Stimulated activated CD4-positive, alpha-beta T cell treated with anti-CD3 and anti-CD28 coated beads, Interleukin-4, amount 100 ng/mL, for 1 hour (primary cell): ENCODE measurements at places on chromosomes 12 and 14.

DNA sequence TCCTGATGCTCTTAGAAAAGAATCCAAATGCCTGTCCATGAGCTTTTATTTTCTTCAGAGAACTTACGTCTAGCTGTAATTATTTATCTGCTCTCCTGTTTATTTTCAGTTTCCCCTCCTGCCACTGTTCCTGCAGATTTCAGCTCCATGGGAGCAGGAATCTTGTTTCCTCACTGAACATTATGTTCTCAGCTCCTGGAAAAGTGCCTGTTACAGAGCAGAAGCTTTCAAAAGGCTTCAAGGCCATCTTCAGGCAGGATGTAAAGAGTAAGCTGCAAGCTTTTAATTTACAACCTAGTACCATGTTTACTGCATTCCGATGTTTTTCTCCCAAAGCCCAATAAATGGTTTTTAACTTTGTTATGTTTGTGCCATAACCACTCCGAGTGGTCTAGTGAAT lies 98.4 kb upstream of the BTG1 start:
- no peak for DNase-seq

DNA sequence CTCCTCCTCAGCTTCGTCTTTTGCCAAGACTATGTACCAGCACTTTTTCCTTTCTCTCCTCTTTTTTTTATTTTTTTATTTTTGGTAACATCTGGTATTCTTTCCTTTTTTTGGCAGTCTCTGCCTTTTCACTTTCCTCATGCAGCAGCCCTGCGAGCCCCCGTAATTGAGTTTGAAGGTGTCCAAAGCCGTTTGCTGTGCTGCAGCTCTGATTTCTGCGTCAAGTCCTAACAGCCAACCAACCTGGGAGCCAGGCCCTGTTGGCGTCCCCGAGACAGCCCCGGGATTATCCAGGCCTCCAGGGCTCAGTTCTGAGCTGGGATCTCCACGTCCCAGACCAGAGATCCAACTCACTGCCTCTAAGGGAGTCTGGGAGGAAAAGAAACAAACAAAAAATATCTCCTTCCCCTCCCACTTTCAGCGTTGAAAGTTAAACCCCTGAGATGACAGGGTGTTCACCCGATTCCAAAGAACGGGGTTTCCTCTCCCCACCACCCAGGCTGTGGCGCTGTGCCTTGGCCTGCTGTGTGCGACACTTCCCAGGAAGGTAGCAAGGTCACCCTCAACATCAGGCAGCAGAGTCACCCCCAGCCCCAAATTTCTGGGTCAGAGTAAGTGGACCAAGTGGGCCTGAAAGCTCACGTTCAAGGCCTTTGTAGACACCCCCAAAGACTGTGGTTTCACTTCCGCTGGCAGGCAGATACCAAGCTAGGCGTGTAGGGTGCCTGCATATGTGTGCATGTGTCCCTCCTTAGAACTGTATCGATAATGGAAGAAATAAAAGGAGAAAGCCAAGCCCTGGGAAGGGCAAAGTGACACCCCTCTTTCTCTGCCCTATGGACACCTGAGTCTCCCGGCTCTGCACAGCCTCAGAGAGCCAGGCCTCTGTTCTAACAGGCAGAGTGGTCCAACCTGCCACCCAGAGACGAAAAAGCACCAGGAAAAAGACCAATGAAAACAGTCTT lies 11.1 kb downstream of the BCL11B start:
- peak; percentile 38 for DNase-seq

DNA sequence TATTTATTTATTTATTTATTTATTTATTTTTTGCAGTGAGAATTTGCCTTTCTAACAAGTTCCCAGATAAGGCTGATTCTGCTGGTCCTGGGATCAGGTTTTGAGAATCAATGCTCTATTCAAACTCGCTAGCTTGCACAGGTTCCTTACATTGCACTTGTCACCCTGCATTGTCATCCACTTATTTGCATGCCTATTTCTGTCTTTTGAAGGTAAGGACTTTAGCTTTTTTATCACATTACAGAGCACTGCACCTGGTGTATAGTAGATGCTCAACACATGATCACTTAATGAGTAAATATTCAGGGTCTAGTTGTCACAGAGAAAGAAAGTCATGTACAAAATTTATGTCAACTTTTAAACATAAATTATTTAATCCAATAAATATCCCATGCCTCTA lies 219.7 kb upstream of the BTG1 start:
- no peak for DNase-seq

DNA sequence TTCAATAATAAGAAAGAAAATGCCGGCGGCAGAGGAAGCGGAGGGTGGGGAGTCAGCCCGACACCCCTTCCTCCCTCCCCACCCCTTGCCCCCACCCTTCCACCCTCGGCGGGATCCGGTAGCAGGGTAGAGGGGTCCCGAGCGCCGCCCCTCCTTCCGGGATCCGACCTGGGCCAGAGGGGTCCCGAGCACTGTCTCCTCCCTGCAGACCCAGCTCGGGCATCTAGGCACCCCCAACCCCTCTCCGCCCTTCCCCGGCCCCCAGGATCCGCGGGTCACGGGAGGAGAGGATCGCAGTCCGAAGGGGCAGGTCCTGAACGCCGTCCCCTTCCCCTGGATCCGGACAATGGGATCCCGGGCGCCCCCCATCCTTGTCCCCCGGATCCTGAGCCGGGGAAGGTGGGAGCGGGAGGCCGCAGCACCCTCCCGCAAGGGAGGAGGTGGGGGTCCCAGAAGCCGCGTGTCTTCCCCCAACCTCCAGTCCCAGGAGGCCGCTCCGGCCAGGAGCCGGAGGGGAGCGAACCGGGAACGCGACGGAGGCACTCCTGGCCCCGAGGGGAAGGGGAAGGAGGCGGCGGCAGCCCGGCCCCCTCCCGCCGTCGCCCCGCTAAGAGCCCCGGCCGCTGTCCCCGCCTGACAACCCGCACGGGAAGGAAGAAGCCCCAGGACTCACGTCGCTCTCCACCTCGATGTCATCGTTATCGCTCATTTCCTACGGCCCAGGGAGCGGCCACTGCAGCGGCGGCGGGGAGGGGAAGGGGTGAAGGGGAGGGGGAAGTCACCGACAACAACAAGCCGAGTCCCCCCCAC lies 481 bp downstream of the MAX start:
- DNase-seq, result peak; percentile 43

DNA sequence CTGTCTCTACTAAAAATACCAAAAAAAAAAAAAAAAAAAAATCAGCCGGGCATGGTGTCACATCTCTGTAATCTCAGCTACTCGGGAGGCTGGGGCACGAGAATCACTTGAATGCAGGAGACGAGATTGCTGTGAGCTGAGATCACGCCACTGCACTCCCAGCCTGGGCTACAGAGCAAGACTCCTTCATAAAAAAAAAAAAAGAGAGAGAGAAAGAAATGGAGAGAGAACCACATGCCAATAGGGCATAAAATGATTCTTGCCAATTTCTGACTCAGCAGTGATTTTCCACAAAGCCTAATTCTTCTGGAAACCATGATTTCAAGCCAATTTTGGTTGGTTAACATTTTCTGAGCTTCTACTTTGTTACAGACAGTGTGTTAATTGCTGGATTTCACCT lies 250.4 kb upstream of the SEL1L start:
- no peak for DNase-seq

DNA sequence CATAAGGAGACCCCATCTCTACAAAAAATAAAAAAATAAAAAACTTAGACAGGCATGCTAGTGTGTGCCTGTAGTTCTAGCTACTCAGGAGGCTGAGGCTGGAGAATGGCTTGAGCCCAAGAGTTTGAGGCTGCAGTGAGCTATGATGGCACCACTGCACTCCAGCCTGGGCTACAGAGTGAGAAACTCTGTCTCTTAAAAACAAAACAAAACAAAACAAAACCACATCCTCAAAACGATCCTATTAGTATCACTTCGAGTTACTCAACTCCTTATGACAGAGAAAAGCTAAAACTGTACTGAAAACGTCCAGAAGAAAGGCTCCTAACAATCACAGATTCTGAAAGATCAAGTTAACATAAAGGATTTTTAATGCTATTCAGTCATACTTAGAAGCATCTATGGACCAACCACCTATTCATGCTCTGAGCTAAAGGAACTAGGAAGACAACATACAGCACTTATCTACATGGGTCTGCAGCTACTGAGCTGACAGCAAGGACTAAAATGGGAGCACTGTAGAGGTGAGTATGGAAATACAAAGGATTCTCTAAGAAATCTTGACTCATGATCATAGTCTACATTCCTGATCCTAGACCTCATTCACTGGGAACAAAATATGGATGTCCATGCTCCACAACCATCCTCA lies 75.3 kb upstream of the DUSP6 start:
- no peak for DNase-seq

DNA sequence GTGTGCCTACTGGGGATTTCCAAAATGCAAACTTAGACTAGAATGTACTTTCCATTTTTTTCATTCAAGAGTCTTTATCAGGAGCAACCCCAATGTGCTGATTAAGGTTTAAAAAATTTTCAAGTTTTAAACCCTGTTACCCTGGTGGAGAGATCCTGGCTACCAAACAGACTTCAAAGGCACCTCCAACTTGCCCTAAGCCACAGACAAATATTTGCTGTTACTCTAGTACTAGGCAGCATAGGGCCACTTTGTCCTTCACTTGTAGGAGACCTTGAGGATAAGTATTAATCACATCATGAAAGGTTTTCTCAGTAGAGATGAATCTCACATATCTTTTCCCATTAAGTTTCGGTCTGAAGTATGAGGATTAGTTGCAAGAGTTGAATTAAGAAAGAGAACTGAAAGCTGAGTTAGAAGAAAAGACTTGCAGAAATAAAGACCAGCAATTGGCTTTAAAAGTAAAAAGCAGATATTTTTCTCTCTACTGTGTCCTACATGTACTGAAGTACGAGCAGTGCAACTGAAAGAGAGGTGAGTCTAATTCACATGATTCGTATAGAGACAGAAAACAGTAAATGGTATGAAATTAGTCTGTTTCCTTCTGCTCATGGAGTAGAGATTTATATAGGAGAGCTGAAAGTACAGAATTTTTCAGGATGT lies 28.3 kb downstream of the NTN4 start:
- no peak for DNase-seq

GRCh38 chr14:65927931-65928356 lies 515.4 kb downstream of the FUT8 start:
- DNase-seq, result peak; percentile 70

GRCh38 chr12:69459477-69459876 lies 10.7 kb upstream of the FRS2 start:
- no peak for DNase-seq

- DNase-seq, result no peak
These were observed 113.7 kb upstream of the RTL1 start for GRCh38 chr14:101017209-101017608.

GRCh38 chr12:46794593-46795190 lies 31.1 kb downstream of the SLC38A4 start:
- DNase-seq, result no peak

GRCh38 chr12:28568118-28568517 lies 377.9 kb downstream of the CCDC91 start:
- DNase-seq, result no peak

DNA sequence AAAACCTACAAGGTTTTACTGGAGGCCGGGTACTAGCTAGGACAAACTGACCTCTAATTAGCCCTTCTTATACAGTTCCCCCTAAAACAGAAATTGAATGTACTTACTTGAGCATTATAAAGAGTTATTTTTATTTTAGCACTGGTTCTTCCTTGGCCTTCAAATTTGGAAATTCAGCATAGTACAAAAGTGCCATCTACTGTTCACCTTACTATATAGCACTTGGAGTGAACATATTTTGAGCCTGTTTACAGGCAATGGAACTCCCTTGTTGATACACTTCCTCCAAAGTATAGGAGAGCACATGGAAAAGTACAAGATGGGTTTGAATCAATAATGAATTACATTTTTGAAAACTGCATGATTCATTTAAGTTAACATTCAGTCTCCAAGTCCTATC lies 3.9 kb upstream of the POC1B start:
- no peak for DNase-seq

DNA sequence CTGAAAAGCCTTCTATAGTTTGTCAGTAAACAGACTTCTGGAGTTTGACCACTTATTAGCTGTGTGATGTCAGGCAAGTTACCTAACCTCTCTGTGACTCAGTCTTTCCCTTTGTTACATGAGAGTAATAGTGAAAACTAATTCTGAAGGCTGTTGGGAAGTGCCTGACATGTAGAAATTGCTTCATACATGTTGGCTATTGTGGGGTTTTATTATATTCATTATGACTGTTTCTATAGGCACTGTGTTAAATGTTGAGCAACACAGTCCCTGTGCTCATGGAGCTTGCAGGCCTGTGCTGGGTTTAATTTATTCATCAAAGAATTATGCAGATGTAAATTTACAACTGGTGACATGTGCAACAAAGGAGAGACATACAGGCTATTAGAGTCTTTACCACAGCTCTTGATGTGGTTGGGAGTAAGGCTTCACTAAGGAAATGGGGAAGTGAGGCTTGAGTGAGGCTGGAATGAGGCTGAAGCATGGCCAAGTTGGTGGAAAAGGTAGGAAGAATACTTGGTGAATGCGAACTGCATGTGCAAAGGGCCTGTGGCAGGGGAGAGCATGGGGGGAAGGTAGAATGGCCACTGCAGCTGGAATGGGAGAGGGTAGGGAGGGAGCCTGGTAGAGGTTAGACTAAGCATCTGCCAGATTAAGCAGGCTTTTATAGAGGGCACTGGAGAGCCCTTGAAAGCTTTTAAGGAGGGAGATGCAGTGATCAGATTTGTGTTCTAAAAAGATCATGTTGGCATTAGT lies 236.4 kb upstream of the CRY1 start:
- no peak for DNase-seq

DNA sequence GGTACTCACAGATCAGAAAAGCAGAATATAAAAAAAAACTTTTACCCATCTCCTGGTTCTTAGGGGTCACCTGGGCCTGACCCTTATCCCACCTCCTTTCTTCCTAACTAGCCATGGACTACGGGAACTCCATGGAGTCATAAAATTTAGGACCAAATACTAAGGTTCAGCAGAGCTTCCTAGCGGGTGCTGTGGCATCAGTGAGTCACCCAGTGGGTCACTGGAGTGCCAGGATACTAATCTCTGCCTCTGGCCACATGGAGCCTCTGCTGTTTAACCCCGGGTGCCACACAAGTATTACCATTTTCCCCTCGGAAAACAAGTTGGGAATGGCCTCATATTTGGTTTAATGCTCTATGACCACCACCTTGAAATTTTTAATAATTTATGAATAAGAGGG lies 6.9 kb downstream of the ZBTB39 start:
- DNase-seq, result no peak

GRCh38 chr12:89918172-89918846 lies 209.7 kb upstream of the ATP2B1 start:
- DNase-seq, result no peak

DNA sequence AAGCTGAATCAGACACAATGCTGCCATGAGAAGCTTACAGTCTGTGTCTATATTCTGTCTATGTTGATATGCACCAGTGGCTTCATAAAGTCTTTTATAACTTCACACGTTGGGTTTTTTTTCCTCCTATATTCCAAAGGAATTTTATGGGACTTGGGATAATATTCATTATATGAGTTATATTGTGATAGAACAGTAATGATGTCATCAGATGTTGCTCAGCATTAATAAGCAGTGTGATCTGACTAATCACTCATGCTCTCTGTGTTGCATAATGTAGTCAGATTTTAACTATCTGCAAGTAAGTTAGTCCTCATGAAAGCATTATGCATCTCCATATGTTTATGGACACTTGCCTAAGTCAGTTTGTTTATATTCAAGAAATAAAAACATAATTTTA lies 159.6 kb downstream of the PLCZ1 start:
- DNase-seq, result no peak
